Right renal pelvis (tissue), 4 donors: ENCODE measurements at places on chromosomes 7 and 10.

DNA sequence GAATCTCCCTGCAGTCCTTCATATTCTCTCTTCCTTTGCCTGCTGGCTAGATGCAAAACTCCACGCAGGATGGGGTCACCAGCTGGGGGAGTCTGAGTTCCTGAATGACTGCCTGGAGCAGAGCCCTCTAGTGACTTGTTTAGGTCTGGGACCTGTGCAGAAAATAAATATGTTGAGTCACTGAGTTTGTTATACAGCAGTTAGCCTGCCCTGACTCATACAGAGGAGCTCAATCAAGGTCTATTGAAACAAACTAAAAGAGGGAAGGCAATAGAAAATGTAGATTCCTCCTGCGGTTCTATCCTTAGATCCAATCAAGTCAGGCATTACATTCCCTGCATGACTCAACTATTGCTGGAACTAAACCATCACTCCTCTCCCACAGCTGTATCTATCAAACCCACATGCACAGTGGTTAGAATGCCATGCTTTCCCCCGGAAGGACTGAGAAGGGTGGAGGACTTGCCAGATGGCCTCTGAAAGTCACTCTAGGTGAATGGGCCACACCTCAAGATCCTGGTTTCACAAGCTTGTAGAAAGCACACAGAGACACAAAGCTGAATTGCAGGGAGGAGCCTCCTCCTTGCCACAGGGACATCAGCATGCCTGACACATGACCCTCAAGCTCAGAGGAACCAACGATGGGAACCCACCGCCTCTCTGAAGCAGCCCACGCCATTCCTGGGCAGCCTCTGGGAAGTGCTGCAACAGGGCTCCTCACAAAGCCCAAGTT is 73.9 kb downstream of the SH3PXD2A start:
- DNase-seq: no peak

DNA sequence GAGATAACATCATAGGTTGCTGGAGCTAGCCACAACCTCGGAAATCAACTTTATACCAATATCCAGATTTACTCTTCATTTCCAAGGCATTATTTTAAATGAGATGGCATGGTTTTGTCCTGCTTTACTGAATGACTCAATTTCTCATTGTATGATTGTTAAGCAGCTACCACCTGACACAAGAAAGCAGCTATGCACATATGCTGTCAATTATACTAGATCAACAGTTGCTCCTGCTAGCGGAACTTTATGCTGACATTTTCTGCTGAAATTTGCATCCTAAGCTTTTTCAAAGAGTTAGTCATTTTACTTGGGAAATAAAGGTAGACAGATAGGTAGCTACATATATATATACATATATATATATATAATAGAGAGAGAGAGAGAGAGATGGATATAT is 8.9 kb upstream of the CH25H start:
- DNase-seq: no peak

DNA sequence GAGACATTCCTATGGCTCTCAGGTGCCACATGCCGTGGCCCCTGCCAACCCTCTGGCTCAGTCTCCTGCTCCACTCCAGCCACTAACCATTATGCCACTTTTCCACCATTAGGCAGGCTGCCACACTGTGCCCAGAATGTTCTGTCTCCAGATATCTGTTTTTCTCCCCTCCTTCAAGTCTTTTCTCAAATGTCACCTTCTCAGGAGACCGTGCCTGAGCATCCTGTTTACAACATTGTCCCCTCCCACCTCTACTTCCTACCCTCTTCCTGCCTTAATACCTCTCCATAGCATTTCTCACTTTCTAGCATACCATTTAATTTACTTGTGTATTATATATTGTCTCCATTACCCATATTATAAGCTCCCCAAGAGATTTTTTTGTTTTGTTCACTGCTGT is 162.5 kb upstream of the LYZL2 start:
- no peak for DNase-seq

DNA sequence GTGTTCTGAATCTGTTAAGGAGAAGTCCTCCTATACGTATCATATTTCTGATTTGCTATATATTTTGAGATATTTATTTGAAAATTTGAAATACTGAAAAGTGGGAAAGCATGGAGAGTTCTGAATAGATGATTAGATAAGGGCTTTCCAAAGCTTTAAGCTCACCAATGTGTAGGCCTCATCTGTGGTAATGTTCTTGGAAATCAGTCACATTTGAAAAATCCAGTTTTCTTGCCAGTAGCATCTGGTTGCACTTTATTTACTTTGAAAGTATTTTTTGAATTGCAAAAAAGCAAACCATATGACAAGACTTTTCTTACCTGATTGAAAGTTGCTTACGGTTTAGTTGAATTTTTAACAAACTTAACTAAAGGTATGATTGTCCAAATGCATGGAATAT is 21.7 kb downstream of the ADD3 start:
- DNase-seq: no peak

- no peak for DNase-seq
Observed at GRCh38 chr10:11869743-11870460, 46.7 kb downstream of the PROSER2 start.

DNA sequence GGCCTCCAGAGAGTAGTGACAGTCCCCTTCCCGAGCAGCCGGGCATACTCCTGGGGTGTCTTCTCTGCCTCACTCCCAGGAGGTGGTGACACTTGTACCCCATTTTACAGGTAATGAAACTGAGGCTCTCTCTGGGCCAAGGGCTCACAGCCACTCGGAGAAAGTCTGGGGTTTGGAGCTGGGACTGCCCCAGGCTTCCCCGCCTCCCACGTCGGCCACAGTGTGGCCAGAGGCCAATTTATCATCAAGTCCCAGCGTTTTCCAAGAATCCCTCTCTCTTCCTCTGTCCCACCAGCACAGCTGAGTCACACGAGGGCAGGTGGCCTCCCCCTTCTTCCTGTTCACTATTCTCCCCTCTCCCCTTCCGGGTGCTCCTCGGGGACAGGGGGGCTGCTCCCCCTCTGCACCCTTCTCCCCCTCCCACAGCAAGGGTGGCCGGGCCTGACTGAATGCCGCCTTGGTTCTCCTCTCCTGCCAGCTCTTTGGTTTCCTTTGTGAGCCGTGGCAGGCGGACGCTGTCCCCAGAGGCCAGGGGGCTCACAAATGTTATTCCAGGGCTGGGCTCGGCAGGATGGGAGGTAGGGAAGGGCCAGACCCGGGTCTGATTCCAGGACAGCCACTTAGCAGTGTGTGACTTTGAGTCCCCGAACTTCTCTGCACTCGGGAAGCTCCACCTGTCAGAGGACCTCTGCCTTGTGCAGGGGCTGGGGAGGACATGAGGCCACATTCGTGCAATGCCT is 17.7 kb downstream of the CLIP2 start:
- DNase-seq: no peak

DNA sequence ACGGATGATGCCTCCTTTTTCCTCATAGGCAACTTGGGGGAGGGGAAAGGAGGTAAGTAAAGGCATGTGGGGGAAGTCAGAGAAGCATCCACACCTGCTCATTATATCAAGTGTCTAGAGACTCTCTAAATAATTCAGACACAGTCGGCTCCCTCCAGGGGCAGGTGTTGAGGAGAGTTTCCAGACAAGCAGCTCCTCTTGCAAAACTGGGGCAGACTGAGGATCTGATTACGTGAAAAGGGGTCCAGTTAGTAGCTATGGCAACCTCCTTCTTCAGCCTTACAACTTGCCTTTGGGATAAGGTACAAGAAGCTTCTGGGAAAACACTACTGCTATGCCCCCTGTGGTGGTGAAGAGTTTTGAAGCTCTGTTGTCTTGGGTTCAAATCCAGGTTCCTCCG is 39.0 kb upstream of the SORBS1 start:
- DNase-seq: no peak

- DNase-seq: no peak
Observed at GRCh38 chr7:101299511-101300464, 21.8 kb downstream of the IFT22 start.

GRCh38 chr10:113449006-113449695 is 103.7 kb upstream of the HABP2 start:
- no peak for DNase-seq

DNA sequence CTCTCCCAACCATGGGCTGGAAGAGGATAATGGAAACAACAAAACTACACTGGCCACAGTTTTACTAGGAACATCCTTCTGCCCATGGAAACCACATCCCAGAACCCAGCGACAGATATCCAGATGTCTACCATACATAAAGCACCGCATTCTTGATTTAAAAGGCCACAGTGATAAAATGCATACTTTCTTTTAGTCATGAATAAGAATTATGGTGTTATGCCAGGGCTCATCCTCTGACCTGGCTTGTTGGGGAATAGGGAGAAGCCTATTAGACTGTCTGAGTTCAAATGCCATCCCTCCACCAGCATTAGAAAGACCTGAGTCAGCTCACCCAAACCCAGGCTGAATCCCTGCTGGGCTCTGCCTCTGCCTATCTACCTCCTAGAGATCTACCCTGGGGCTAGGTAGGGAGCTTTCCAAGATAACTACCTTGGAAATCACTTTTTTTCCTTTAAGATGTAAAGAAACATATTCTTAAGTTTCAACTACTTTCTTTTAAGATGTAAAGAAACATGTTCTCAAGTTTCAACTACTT is 5.2 kb downstream of the ABCA13 start:
- no peak for DNase-seq

DNA sequence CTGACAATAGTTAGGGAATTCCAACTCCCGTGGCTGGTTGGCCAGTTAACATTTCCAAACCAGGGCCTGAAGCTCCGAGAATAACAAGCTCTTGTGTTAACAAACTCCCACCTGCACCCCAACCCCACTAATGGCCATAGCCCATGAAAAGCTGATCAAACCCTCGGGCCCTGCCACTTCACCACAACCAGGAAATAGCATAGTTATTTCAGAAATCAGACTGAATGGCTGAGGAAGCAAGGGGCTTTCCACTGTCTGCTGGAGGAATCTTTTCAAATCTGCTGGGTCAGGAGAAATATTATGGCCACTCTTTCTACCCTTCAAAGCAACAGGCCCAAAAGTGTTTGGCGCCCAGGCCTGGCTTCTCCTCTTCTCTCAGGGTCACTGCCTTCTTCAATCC is 145.6 kb downstream of the GLCCI1 start:
- no peak for DNase-seq

- no peak for DNase-seq
Observed at GRCh38 chr10:132104471-132105301, 38.9 kb downstream of the JAKMIP3 start.

GRCh38 chr7:1872191-1873069 is 202.4 kb downstream of the ELFN1 start:
- no peak for DNase-seq

DNA sequence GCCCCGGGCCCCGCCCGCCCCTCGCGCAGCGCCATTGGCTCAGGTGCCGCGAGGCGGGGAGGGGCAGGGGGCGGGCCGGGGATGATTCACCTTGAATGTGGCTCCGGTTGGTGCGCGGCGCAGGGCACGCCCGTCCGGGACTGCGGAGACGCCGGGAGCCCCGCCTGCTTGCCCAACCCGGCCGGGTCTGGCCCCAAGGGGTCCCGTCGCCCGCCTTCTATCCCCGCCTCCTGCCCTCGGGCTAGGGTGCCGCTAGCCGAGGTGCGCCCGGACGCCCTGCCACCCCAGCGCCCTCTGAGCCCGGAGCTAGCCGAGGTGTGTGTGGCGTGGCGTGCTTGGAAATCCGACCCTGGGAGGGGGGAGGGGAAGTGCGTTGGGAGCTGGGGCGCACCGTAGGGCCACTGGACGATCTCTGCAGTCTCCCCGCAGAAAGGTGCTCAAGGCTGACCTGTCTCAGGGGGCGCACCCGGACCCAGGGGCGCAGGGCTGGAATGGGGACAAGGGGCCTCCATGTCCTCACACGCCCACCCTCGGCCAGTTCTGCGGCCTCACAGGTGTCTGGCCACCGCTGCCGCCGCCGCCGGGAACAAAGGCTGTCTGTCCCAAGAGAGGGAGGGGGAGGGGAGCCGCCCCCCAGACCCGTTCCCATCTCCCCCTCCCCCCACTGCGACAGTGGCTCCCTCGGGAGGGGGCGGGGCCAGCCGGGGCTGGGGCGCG is 168.9 kb downstream of the NRF1 start:
- no peak for DNase-seq

DNA sequence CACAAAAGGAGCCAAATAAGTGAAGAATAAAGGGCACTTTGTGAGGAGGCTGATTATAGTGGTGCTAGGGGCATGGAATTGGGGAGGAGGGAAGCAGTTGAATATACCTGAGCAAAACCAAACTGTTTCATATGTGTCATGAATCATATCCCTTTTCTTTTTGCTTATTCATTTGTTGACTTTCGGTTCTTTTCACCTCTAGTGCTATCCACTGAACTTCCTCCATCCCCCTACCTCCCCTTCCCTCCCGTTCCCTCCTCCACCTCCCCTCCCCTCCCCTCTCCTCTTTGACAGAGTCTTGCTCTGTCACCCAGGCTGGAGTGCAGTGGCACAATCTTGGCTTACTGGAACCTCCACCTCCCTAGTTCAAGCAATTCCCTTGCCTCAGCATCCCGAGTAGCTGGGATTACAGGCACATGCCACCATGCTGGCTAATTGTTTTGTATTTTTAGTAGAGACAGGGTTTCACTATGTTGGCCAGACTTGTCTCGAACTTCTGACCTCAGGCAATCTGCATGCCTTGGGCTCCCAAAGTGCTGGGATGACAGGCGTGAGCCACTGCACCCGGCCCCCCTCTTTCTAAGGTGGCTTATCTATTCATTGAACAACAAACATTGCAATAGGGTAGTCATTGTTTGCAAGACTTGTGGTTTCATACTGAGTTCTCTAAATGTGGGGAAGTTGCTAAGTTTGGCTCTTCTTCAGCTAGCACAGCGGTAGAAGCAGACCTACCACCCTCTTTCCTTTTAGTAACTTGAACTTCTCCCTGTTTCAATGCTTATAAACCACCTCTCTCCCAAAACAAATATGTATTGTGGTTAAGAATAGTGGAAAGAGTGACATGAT is 150.4 kb upstream of the PRPS1L1 start:
- DNase-seq: no peak

DNA sequence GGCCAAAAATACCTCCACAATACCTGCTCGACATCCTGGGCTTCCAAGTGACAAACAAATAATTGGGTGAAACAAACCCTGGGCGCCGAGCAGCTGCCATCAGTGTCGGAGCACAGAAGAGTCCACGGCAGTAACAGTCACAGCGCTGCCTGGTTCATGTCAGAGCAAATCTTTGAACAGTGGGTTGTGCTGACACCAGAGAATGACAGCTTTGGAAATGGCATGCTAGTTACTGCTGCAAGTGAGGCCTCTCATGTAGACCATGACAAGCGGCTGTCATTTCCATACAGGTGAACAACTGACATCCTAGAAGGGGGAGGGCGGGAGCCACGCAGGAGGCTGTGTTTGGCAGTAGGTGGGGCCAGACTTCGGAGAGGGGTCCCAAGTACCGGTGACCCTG is 420.5 kb upstream of the GALNT17 start:
- no peak for DNase-seq

DNA sequence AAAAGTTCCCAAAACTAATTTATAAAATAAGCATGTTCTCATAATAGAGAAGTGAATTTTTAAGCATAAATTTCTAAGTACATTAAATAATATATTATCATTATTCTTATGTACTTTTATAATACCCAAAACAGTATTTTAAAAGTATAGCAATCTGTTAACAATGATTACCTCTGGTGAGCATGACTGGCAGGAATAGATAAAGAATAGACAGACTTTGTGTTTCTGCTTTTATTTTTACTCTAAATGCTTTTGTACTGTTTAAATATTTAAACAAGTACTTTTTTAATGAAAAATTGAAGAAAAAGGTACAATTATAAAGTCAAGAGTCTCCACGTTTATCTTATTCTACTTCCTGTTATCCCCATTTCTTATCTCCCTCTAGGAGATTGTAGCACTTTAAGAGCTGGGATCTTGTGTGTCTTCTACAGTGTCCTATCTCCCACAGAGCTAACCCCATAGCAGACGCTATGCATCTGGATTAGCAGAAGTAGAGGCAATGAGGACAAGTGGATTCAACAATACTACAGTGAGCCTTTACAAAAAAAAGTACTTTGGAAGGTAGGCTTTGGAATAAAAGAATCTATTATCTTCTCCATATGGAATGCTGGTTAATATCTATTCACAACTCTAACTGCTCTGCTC is 42.9 kb downstream of the IDE start:
- no peak for DNase-seq
